ENCODE measurements at places on chromosomes 12 and 14. TPM values are rescaled to one million over a fixed set of nuclear protein-coding genes. Genes with fewer than 3 reads are reported as not detected.

ZNF385A gene
- 0.28 TPM for total RNA-seq

- no peak for DNase-seq
These were observed 663.8 kb downstream of the C12orf50 start for GRCh38 chr12:87365423-87365822.

DNA sequence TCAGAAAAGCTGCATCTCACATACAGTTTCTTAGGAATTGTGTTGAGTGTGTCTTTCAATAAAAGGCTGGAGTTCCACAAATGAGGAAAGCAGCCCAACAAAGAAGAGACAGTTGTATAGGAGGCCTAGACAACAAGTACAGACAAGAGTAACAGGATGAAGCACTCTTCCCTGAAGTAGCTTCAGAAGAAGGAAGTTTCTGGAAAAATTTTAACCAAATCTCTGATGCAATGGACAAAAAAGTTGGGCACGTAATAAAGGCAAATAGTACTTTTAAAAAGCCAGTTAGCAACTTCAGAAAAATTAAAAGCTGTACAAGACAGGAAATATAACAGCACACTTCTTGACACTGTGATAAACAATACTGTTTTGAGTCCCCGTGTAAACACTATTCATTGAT lies 134.1 kb upstream of the PLEKHG7 start:
- no peak for DNase-seq

GRCh38 chr12:94560431-94561221 lies 89.7 kb downstream of the TMCC3 start:
- peak; percentile 53 for DNase-seq

CCDC196 gene
- total RNA-seq, result not detected

GRCh38 chr14:84520711-84521338 lies 1009.1 kb upstream of the FLRT2 start:
- DNase-seq, result peak; percentile 5

SLC16A7 gene
- total RNA-seq, result 30.0 TPM

TAS2R14 gene
- total RNA-seq, result 3.9 TPM

- no peak for DNase-seq
These were observed 175.7 kb downstream of the C12orf50 start for GRCh38 chr12:87853448-87854003.

TMEM229B gene
- total RNA-seq, result not detected

IL25 gene
- total RNA-seq, result not detected

PIWIL1 gene
- not detected for total RNA-seq
